SK-N-SH treated with all-trans-retinoic acid at 6 μM for 48 hours (cell line): ENCODE measurements at places on chromosomes 2 and 18.

GRCh38 chr2:36727550-36727949, 31.0 kb downstream of the VIT start:
- ATAC-seq = no peak

- ATAC-seq = peak; percentile 70
These were observed at the start of gene ST3GAL5 for GRCh38 chr2:85888684-85889626. Gene ST3GAL5 (minus strand): TSS chr2:85888990. CDS start chr2:85888905, 85 bp downstream.

DNA sequence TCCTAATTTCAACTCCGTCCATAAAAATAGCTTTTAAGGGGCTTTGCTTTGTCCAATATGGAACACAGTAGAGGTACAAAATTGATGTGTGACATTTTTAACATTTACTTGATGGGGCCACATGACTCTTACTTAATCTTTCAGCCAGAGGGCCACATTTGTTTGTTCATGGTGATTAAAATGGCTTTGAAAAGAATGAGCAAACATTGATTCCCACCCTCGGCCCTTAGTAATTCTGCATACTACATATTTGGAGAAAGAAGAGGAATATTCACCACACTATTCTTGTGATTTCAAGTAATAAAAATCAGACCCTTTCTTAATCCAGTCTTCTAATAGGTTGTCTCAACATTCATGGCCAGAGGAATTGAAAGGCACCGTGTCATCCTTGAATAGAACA, 17.5 kb downstream of the ARPC2 start:
- no peak for ATAC-seq

DNA sequence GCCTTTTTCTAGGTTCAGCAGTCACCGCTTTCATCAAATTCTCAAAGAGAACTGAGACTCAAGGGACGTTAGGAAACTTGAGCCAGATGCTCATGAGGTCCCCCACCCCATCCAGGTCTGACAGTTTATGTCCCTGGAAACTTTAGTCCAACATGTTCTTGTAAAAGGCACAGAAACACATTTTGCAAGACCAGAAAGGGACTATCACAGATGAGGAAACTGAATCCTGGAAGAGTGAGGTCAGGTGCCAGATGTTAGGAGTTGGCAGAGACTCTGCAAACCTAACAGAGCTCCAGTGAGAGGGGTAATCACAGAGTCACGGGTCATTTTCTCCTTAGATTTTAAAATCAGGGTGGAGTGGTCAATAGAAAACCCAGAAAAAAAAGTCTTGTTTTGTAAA, 76.6 kb downstream of the RDH14 start:
- no peak for ATAC-seq

DNA sequence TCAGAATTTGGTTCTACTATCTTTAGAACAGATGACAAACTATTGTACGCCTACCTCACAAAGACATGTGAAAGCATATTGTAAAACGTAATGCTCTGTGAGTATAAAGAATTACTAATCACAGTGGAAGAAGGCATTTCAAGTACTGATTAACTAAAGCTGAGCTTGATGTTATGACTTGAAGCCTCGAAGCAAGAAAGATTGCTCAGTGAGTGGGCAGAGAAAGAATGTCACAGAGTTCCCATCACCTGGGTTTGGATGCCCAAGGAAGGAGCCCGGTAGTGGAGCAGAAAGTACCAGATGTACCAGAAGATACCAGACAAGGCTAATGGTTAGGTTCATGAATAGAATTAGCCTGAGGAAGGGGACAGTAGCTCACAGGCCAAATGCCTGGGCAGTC, 39.5 kb upstream of the FAM110C start:
- ATAC-seq = no peak
